NCI-H226 (cell line): ENCODE measurements at places on chromosomes 1 and 21.

DNA sequence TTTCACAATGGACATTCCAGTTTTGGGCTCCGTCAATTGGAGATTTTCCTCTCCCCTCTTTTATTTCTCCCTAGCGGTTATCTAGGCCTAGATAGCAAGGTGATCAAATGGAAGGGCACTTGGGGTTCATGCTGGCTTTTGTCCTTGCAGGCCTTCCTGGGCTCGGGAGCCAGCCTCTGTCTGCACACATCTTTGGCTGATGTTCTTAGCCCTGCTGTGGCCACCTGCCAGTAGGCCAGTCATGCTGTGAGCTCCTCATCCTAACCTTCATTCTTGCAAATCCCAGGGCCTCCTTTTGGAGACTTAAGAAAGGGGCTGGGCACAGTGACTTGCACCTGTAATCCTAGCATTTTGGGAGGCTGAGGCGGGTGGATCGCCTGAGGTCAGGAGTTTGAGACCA lies 13.5 kb downstream of the TIE1 start:
- DNase-seq = no peak

DNA sequence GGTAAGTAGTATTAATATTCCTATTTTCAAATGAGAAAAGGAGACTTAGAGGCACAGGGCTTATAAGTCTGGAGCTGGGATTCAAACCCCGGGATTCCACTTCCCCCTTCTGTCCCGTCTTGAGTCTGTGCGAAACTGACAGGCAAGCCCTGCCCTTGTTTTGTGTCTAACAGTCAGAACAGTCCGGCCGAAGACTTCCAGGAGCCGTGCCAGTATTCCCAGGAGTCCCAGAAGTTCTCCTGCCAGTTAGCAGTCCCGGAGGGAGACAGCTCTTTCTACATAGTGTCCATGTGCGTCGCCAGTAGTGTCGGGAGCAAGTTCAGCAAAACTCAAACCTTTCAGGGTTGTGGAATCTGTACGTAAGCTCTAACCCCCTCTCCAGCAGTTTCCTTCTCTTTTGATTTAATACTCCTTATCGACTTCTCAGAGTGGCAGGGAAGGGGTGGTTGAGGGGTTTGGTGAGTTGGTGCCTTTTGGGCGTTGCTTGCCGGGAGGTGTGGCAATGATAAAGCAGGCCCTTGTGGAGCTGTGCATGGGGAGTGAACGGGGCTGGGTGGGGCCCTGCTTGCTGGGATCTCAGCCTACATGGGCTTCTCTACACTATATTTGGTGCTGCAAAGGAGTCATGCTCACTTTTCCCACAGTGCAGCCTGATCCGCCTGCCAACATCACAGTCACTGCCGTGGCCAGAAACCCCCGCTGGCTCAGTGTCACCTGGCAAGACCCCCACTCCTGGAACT lies 29.4 kb downstream of the IL6R start:
- no peak for DNase-seq

DNA sequence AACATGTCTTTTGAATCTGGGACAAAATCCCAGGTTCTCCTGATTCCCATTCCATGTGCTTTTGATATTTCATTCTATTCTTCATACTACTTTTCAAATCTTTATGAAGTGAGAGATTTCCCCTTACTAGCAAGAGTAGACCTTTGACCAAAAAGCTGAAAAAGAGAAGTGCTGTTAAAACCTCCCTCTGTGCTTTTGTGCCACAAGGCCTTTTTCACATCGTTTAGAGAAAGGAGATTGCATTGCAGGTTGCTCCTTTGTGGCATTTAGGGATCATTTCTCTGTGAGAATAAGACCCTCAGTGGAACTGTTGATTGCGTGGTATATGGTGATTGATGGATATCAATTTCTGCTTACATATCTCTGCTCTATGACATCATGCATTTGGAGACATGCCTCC lies 148.8 kb downstream of the TGFB2 start:
- DNase-seq = no peak

DNA sequence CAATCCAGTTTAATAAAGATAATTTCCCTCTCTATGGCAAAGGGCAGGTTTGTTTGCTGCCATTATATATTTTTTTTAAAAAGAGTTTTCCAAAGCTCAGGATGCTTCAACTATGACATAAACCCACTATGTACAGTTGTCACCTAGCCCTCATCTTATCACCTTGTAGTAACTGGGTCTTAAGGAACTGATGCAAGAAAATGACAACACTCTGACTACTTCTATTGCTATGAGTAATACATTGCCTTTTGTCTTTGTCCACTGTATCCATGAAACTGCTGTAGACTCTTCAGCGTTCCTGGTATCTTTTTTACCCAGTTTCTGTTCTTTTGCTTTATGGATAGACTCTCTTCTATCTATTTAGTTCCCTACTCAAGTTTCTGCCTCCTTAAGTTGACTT lies 586.5 kb downstream of the NEGR1 start:
- no peak for DNase-seq

- no peak for DNase-seq
Observed at GRCh38 chr21:44303490-44303981, 3.7 kb downstream of the PFKL start.

DNA sequence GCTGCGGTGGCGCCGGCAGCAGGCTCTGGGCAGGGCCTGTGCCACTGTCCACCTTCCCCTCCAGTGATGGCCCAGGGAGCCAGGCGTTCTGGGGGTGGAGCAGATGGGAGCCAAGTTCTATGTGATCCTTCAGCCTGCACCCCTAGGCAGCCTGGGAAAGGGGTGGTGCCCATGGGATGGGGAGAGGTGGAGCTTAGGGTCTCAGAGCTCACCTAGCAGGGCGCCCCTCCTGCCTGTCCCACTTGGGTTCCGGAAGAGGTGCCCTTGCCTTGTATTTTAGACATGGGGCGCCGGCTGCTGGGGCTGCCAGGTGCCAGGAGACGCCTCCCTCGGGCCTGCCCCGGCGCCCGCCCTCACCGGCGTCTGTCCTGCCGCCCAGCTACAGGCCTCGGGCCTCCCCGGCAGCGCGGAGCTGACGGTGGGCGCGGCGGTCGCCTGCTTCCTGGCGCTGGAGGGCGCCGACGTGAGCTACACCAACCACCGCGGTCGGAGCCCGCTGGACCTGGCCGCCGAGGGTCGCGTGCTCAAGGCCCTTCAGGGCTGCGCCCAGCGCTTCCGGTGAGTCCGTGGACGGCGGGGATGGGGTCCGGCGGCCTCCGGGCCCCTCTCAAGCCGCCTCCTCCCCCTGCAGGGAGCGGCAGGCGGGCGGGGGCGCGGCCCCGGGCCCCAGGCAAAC lies 3.1 kb upstream of the MMP23B start:
- no peak for DNase-seq

DNA sequence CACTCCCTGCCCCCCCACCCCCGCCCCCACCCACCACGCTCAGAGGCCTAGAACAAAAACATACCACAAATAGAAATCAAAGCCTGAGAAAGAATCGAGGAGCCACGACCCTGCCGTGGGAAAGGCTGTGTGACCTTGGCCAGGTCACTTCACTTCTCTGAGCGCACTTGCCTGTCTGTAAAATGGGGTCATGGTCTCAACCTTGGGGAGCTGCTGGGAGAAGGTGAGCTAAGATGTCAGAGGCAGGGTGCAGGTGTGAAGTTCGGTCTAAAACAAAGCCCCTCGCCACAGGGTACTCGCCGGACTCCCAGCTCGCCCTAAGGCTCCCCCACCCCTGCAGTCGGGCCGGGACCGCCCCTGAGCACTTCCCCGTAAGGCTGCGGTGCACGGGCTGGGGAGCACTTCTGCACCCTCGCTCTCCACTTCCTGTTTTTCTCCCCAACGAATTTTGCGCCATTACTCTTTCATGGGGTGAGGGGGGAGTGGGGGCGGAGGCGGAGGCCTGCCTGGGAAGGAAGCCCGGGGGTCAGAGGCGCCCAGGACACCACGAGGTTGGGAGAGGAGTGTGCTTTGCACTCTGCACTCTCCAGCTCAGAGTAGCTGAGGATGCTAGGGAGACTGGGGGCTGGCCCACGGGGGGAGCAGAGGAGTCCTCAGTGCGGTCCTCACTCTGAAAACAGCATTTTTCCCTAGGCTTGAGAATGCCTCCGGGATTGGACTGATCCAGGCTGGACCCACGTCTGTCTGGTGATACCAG lies 21.9 kb upstream of the PIK3CD start:
- DNase-seq = no peak

DNA sequence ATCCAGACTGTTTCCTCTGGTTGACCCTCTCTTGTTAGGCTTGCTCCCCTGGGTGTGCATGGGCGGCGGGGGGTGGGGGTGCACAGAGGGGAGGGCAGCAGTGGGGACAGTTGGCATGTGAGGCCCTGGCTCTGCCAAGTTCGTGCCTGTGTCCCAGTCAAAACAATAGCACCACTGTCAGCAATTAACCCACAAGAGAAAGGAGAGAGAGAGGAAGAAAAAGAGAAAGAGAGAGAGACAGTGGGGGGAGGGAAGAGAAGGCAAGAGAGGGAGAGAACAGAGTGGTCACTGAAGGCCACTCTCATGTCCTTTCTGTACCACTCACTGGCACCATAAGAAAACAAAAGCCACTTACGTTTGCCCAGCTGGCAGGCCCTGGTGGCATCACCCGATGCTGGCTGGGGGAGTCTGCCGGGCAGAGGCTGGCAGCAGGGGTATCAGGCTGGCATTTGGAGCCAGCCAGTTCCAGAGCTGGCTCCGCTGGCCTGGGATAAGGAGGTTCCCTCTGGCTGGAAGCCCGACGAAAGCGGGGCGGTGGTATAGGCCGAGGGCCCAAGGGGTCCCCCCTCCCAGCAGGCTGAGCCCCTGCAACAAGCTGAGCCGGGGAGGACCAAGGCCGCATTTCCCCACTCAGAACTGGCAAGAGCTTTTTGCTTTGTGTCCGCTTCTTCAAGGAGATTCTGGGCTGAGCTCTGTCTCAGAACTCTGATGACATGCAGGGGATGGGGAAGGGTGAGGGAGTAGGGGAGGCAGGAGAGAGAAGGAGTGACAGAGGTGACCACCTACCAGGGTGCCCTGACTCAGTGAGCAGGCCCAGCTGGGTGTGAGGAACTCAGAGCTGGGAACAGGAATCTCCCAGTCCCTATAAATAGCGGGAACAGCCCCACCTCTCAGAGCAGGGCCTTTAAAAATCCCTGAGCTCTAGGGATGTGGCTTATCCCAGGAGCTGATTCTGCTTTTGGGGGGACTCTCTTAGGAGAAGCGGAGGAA lies 27.9 kb downstream of the PIK3C2B start:
- no peak for DNase-seq

- no peak for DNase-seq
Observed at GRCh38 chr1:157781048-157781447, 4.1 kb upstream of the FCRL2 start.

- peak; percentile 34 for DNase-seq
Observed at GRCh38 chr1:90174246-90174645, 179.3 kb downstream of the ZNF326 start.

DNA sequence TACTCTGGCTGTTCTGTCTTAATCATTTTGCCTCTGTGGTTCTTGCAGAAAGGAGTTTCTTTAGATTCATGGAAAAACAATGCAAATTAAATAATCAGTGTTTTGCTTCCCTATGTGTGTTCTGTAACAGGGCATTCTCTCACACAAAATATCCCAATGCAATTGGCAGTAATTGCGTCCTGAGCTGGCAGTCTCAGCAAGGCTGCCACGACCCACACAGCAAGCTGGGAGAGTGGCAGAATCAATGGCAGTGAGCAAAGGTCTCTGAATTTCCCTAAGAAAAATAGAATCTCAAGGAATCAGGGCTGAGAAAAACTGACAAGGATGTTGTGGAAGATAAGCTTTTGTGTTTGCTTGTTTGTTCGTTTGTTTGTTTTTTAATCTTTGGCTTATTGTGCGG lies 198.1 kb upstream of the ST6GALNAC5 start:
- no peak for DNase-seq

- no peak for DNase-seq
Observed at GRCh38 chr1:7022058-7022457, 236.8 kb downstream of the CAMTA1 start.

DNA sequence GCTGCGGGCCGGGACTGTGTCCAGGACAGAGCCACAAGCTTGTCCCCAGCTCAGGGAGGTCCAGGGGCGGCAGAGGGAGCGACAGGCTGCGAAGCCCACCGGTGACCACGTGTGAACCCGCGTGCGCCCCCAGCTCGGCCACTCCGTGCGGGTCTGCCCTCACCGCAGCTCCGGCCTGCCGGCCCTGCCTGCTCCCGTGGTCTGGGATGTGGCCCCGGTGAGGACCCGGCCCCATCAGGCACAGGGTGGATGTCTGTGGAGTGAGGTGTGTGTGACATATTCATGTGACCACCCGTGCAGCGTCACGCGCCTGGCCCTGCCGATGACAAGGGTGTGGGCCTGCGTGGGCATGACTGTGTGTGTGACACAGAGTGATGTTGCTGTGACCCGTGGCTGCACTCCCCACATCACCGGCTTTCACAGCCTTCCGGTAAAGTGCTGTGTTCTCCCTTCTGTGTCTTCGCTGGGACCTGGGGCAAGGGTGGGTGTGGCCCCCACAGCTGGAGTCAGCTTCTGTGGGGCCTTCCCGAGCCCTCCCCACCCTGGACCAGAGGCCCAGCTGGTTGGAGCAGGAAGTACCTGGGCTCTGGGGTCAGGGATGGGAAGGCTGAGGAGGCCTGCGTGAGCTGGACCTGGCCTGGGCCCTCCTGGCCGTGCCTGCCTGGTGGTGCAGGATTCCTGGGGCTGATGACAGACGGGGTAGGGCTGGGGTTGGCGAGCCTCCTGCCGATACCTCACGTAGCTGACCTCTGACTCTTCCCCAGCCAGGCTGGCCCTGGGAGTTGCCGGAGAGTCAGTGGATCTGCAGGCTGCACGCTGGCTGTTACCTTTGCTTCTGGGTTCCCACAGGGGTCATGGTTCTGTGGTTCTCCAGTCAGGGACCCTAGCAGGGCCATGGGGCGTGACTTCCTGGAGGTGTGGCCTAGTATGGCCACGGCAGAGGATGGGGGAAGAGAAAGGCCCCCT lies 4.1 kb downstream of the RNF223 start:
- no peak for DNase-seq

DNA sequence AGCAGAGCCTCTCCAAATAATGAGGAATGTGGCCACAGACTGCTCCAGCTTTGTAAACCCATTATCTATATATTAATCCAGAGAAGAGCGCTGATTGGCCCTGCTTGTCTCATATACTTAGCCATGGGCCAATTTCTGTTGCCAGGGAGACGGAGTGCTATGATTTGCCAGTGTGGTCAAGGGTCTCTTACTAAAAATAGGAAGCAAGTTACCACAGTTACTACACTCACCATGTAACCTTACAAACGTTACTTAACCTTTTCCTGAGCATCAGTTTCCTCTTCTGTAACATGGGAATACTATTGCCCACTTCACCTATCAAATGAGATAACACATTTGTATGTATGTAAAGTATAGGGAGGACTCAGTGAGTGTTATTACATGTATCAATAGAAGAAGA lies 7.7 kb upstream of the S100A2 start:
- no peak for DNase-seq

- DNase-seq = no peak
Observed at GRCh38 chr1:204669579-204669978, 16.0 kb downstream of the LRRN2 start.

DNA sequence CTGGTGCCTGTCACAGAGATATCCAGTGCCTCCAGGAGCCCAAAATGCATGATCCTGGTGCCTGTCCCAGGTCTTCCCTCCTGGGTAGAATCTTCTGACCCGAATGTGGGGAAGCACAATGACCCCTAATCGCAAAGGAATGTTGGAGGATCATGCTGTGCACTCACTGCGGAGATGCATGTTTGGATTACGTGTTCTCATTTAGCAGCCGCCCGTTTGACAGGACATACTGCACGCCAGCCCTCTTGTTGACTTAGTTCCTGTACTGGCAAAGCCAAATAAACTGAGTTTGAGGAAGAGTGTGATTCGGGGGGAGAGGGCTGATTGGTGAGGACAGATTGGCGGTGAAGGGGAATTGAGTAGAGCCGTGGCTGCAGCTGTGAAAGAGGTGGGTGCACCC lies 85.9 kb upstream of the SIM2 start:
- DNase-seq = no peak

- DNase-seq = no peak
Observed at GRCh38 chr1:119191325-119191724, 50.9 kb upstream of the WARS2 start.
